ENCODE measurements at places on chromosomes 16 and 17.

- no peak for DNase-seq
Observed at GRCh38 chr16:52101246-52101645, 445.7 kb downstream of the TOX3 start.

DNA sequence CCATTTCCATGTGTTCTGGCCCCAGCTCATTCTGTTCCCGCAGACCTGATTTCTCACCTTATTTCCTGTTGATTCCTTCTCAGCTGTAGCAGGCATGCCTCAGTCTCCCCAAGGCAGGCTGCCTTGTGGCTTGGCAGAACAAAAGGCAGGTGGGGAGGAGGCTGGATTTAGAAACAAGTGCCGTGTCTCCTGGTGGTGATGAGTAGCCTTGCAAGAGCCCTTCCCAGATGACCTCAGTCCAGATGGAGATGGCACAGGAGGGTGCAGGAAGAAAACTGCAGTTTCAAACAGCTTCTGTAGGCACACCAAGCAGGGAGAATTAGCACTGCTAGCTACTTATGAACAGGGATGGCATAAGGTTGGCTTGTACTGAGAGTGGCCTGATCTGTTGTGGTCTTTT, 64.6 kb downstream of the ARHGAP44 start:
- DNase-seq = no peak

- DNase-seq = no peak
Observed at GRCh38 chr16:46774743-46775177, 26.6 kb upstream of the MYLK3 start.

DNA sequence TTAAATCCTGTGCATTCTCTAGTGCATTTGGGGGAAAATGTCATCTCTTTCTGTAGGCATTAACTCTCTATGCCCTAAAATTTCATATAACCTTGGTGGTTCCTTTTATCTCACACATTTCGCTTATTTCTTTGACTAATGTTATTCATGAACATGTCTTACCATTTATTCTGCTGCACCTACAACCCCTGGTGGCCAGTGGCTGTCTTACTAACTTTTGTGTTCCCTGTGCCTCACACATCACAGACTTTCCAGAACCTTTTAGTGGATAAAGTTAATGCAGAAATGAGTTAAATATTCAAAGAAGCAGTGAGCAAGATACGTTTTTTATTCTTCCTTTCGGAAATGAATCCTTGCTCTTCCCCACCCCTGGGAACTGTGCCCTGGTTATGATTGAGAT, 111.9 kb downstream of the CDH13 start:
- no peak for DNase-seq

DNA sequence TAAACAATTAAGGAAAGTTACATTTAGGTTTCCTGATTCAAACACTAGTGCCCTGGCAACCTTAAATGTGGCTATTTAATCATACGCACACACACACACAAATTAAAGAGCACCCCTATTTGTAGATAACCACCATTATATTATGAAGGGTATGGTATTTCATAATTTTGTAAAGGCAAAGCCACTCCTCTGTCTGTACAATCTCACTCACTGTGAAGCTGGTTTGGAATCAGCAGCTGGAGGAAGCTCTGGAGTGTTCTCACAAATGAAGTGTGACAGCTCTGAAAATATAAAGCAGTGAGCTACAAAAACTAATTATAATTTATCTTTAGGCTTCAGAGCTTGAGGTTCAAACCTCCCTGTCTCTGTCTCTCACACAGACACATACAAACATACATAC, 57.9 kb upstream of the KCNJ16 start:
- no peak for DNase-seq

DNA sequence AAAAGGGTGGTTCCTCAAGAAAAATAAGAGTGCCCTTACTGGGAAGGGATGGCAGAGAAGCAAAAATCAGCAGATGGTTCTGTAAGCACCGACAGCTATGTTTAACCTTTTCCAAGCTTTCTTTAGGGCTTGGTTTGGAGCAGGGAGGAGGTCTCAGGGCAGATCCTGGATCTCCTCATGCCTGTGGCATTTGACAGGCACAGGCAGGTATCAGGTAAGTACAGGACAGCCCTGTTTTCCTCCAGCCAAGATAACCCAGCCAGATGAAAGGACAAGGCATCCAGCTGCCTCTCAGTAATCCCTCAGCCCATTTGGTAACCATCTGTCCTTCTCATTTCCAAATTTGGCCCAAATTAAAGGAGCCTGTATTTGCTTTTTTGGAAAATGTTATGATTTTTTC, 141.5 kb downstream of the TOX3 start:
- no peak for DNase-seq

- no peak for DNase-seq
Observed at GRCh38 chr16:64098451-64098850, 1023.4 kb downstream of the CDH11 start.

Measured in DMS153 (cell line).